ENCODE measurements at places on chromosomes 6 and 20.

DNA sequence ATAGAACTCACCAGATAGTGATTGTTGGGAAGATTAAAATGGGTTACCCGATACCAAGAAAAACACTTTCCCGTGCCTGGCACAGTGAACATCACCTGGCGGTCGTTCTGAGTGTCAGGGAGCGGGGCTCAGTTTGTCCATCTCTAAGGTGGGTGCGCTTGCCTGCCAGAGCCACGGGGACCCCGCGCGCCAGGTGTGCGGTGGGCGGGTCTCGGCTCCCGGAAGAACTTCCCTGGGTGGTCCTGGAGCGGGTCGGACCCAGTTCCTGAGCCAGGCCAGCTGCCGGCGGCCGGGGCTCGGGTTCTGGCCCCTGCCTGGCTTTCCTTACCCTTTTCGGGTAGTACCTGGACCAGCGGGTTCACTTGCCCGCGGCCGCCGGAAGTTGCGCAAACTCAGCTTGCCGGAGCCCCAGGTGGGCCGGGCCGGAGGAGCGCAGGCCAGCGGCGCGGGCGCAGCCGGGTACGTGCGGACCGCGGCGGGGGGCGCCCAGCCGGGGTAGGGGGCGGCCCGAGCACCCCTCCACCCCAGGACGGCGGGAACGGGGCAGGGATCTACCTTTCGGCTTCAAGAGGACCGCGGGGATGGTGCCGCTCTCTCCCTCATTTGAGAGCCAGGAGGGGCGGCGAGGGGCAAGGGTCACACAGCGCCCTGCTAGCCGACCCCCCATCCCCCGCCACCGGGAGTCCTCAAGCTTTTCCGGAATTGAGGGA lies 7.5 kb downstream of the FAM110A start:
- DNase-seq: no peak

DNA sequence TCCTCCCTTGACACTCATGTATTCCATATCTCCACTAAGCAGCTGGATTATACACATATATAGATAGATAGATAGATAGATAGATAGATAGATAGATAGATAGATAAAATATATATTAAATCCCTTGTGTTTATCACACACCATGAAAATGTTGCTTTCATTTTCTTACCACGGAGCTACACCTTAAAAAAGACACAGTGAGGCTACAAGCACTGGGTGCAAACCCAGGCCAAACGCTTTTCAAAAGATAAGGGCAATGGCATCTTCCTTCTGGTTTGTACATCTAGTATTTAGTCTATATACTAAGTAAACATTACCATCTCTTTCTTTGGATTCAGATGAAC lies 377.1 kb downstream of the ESR1 start:
- DNase-seq: no peak

DNA sequence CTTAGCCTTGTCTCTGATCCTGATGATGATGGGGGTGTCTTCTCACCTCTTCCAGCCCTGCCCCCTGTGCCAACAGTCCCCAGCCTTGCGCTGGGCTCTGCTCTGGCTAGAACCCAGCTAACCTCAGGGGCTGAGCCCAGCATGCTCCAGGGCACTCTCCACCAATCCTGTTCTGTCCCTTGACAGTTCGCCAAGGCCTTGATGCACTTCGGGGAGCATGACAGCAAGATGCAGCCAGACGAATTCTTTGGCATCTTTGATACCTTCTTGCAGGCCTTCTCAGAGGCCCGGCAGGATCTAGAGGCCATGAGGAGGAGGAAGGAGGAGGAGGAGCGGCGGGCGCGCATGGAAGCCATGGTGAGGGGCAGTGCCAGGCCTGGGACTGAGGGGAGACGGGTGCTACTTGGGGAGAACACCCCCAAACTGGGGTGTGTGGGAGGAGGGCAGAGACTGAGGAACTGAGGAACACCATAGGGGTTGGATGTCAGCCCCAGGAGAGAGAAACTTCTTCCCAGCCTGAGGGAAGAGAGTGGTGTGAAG lies 33.1 kb downstream of the MOCS1 start:
- no peak for DNase-seq

GRCh38 chr6:36547646-36548400 lies 544 bp upstream of the STK38 start:
- DNase-seq: no peak

DNA sequence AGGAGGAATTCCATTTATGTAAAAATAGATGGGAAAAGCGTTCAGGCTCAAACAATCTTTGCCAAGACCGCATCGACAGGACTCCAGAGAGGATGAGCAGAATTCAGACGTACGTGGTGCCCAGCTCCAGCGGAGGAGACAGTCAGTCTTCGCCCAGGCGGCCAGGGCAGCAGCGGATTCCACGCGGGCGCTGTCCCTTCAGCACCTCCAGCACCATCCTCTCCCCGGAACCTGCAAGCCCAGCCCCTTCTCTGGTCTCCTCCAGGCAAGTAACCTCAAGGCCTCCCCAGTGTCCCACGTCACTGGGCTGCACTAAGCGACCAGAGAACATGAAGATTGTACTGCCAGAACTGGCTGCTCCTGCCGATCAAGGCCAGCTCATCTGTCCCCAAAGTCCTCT lies 2.8 kb upstream of the KCNQ2 start:
- DNase-seq: no peak

DNA sequence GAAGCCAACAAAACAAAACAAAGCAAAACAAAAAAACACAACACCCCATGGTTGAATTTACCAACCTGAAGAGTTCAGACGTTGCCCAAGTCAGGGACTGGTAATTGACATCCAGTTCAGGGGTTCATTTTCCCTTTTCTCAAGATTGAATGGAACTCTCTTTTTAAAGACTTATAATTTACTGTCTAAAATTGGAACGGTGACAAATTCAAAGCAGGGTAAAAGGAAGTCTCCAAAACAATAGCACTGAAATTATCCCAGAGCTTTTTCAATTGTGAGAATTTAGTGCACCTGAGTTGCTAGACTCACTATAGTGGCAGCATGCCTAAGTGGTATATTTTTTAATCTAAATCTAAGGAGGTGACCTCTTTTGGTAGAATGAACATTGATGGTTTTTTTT lies 90.9 kb upstream of the PREP start:
- no peak for DNase-seq

DNA sequence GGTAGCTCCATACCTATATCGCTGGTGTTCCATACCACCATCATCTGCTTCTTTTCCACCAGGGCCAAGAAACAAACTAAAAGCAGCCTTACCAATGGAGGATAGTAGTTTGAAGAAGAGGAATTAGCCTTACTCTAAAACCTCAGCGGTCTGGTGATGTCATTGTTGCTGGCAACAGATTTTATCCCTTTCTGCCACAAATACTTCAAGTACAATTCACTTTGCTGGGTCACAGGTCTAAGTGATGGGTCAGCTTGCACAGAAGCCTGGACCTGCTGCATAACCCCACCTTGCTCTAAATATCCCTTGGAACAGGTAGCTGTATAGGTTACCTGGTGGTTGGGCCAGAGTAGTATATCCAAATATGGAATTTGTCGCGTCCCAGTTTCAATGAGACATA lies 53.2 kb upstream of the THEMIS start:
- no peak for DNase-seq

GRCh38 chr6:15366003-15366535 lies 120.2 kb downstream of the JARID2 start:
- no peak for DNase-seq

DNA sequence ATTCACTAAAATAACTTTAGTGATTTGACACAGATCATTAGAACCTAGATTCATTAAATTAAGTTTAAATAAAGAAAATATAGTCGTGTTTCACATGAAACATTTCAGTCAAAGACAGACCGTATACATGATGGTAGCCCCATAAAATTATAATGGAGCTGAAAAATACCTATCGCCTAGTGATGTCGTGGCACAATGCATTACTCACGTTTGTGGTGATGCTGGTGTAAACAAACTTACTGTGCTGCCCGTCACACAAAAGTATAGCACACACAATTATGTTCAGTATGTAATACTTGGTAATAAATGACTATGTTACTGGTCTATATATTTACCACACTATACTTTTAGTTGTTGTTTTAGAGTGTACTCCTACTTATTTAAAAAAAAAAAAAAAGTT lies 17.3 kb downstream of the DST start:
- DNase-seq: no peak

DNA sequence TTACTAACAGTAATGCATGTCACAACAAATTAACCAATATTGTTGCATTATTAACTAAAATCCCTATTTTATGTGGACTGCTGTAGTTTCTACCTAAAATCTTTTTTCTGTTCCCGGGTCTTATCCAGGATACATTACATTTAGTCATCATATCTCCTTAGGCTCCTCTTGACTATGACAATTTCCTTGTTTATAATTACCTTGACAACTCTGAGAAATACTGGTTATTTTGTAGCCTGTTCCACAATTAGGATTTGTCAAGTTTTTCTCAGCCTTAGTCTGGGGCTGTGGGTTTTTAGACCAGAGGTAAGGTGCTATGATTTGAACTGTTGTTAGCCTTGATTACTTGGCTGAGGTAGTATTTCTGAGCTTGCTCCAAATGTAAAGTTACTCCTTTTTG lies 3.7 kb downstream of the FBXO5 start:
- DNase-seq: no peak

DNA sequence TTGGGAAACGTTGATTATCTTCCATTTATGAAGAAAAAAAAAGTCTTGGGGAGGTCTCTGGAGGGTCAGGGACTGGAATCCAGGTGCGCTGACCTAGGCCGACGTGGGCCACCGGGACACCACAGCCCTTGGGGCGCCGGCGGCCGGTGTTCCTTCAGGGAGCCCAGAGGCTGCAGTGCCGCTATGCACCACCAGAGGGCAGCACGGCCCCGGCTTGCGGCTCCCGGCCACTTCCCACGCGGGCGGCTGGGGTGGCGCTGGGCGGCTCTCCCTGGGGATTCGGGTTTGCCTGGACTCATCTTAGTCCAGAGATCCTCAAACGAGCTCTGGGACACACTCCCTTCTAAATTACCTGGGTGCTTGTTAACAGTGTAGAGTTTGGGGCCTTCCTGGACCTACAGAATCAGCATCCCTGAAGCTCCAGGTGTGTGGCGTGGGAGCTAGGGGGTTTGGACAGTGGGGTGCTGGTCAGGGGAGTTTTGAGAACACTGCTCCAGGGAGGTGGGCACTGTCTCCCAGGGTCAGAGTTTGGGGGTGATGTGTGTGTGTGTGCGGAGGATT lies 23.0 kb upstream of the GTSF1L start:
- peak; percentile 62 for DNase-seq

DNA sequence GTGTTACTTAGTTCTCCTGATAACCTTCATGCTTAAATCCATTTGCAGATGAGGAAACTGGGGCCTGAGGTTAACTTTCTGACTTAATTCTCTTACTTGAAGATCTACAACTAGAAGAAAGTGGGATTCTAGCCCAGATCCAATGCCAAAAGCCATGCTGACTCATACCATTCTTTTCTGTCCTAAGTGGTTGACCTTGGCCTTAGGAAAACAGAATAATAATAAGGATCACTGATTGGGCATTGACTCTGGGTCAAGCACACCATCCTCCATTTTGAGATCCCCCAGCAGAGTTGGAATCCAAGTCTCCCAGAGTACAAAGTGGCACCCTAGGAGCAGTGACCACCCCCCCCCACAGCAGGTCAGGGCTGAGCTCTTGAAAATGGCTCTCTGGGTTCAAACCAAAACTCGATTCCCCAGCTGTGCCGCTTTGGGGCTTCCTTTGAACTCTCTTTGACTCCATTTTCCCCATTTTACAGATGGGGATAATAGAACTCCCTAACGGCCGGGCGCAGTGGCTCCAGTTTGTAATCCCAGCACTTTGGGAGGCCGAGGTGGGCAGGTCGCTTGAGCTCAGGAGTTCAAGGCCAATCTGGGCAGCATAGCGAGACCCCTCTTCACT lies 12.8 kb upstream of the ZNF217 start:
- no peak for DNase-seq

GRCh38 chr20:7859356-7859802 lies 80.9 kb downstream of the HAO1 start:
- no peak for DNase-seq

GRCh38 chr6:53282741-53283140 lies 66.0 kb downstream of the ELOVL5 start:
- no peak for DNase-seq

- DNase-seq: no peak
Measured at GRCh38 chr6:72580281-72580940, 41.5 kb upstream of the KCNQ5 start.

DNA sequence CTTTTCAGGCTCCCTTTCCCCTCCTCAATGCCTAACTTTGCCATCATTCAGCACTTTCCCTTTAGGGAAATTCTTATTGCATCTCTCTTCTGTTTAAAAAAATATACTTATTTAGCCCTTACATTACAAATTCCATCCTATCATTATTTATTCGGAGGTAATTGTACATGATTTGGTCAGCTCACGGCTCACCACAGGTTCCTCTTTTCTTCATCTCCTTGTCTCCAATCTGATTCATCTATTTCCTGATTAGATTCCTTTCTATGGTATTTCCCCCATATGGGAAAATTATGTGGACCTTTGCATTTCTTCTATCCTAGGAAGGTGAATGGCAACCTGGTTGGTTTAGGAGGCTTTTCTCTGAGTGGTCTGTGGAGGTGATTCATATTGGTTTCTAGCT lies 12.9 kb upstream of the EMILIN3 start:
- no peak for DNase-seq

DNA sequence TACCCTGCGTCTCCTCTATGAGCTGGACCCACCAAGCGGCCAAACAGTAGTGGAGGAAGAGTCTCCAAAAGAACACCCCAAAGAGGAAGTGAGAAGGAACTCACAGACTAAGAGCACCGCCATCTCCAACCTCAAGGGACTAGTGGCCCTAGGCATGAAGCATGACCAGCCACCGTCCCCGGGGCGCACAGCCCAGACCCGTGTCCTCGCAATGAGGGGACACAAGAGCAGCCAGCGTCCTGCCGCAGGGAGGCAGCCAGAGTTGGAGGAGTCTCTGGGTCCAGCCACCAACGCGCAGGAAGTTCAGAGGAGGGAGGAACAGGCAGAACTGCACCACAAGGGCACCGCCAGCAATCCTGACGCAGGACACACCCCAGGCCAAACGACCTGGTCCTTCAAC lies 72.6 kb downstream of the TAF4 start:
- DNase-seq: no peak

- no peak for DNase-seq
Measured at GRCh38 chr6:73929405-73929804, 233.4 kb downstream of the CD109 start.

DNA sequence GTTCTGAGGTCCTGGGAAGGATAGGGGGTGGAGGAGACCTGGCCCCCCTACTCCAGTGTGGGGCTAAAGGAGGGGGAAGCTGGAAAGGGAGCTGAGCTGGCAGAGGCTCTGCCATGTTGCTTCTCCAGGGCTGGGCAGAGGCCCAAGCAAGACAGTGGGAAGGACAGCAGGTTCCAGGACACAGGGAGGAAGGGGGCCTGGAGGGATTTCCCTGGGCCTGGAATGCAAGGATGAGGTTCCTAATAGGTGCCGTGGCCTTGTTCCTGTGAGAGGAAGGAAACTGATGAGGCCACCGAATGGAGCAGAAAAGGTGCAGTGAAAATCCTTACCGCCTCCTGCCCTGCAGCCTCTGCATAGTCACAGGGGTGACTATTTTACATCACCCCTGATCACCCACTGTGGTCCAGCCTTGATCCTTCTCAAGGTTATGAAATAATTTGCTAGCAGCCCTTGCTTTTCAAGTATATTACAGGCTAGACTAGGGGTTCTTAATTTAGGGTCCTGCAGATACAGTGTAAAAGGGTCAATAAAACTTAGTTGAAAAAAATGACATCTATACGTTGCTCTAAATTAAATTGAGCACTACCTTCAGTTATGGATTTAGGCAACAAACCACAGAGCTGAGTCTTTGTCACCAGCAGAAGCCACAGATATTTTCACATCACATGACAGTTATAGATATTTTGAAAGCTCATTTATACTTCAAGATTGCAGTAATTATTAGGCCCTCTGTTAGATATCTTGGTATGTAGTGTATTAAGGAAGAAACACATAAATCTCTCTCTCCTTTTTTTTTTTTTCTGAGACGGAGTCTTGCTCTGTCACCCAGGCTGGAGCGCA lies 45.7 kb upstream of the RNF24 start:
- DNase-seq: no peak

All from stimulated activated CD8-positive, alpha-beta memory T cell treated with anti-CD3 and anti-CD28 coated beads, Interleukin-7, amount 100 ng/mL, for 48 hours (primary cell).